Right ventricle myocardium superior (tissue), 1 donor: ENCODE measurements at places on chromosomes 2 and 18.
A peak's percentile ranks its signal among the peaks of the same experiment; 100 is the strongest.

GRCh38 chr2:207385903-207386302 is 143.9 kb upstream of the CREB1 start:
- DNase-seq, result no peak

DNA sequence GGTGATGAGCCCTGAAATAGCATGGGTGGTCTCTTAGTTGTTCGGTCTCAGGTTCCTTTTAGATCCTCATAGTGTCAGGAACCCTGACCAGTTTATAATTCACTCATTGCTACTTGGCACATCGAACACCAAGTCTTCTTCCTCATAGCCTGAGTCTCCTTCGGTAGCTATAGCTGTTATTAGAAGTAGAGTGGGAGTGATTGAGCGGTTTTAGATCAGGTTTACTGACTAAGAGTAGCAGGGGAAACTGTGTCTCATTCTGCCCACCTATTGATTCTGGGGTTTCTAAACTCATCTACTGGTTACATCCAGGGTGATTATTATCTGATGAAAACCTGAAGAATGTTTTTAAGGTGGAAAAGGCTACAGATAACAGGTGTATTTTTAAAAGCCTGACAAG is 114.6 kb downstream of the SETBP1 start:
- DNase-seq, result no peak

GRCh38 chr2:60489289-60489688 is 64.2 kb downstream of the BCL11A start:
- DNase-seq, result peak; percentile 76

DNA sequence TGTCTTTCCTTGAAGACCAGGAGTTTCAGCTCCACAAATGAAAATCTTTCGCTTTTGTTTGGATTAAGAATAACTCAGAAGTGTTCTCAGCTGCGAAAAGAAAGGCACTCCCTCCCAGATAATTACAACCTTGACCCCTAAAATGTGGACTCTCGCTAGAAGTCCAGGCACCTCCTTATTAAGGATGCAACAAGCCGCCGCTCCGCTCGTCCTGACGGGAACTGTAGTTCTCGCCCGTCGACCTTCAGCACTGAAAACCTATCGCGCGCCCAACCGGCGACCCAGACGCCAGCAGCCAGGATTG is 559 bp downstream of the IMMT start:
- peak; percentile 98 for DNase-seq

GRCh38 chr2:206423147-206423546 is 20.2 kb upstream of the ADAM23 start:
- no peak for DNase-seq

- no peak for DNase-seq
Measured at GRCh38 chr2:83238111-83238510, 1221.0 kb downstream of the SUCLG1 start.

DNA sequence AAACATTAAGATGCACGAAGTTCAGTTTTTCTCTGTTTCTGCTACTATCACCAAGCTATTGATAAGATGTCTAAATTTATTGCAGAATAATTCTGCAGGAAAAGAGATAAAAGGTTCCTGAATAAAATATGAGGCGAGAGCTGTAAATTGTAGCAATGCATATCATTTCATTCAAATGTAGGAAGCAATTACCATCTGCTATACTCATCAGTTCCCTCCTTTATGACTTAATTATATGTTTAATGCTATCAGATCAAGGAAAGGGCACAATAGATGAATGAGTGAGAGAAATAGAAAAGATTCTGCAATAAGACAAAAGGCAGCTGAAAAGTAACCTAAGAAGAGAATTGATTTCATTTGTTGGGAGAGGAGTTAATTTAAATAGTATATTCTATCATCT is 108.2 kb upstream of the GALNT5 start:
- DNase-seq, result no peak

DNA sequence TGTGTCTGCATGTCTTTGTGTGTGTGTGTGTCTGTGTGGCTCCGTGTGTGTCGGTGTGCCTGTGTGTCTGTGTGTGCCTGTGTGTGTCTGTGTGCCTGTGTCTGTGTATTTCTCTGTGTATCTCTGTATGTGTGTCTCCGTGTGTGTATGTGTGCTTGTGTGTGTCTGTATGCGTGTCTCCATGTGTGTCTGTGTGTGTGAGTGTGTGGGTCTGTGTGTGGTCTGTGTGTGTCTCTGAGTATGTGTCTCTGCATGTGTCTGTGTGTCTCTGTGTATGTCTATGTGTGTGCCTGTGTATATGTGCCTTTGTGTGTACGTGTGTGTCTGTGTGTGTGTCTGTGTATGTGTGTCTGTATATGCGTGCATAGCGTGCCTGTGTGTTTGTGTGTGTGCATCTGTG is 45.2 kb downstream of the MYCN start:
- DNase-seq, result no peak

DNA sequence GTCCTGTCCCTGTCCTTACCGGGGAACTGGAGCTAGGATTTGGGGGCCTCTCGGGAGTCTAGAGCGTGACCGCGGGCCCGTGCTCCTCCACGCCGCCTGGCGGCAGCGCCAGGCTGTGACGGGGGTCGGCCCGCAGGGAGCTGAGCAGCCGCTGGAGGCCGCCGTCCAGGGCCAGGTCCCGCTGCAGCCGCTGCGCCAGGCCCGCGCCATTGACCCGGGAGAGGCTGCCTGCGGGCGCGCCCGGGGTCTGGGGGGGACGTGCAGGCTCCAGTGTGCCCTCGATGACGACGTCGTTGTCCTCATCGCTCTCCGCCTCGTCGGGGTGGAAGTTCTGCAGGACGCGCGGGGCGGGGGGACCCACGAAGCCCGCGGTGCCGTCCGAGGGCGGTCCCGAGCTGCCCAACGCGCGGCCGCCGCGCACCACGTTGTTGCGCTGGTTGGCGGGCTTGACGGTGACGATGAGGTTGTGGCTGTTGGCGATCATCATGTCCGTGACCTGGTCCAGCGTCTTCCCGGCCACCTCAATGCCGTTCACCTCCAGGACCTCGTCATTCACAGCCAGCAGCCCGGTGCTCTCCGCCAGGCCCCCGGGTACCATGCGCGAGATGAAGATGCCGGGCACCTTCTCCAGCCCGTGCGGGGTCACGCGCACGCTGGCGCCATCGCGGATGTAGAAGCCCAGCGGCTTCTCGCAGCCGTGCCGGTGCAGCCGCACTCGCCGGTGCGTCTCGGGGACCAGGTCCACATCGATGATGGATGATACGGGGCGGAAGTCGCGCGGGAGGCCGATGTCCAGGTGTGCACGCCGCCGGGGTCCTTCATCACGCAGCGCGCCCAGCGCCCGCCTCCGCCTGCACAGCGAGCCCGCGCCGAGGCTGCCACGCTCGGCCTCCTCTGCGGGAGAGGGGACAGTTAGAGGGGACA is 50.9 kb downstream of the ADNP2 start:
- peak; percentile 61 for DNase-seq

DNA sequence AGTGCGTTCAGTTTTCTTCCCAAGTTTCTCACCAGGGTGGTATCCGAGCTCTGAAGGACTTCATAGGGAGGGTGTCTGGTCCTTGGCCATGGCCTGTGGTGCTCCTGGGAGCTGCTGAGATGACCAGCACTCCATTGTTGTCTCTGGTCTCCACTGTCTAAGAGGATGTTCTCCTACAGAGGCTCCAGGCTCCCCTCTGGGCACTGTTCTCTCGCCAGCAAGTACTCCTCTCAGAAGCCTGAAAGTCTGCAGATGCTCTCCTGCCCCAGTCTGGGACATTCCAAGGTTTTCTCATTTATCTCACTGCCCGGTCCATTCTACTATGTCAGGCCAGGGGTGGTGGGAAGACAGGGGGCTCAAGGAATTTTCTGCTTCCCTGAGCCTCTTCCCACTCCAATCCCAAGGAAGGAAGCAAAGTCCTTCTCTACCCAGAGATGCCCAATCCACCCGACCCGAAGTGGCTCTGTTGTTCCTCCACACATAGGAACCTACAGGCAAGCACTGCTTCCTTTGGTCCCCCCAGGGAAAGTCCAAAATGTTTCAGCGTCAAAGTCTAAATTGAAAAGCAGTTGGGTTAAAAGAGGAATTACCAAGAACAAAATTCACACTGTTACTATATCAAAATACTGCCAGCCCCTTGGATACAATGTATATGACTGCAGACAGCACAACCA is 110.5 kb downstream of the GYPC start:
- DNase-seq, result no peak

- DNase-seq, result no peak
Measured at GRCh38 chr2:54603796-54604195, 119.7 kb upstream of the EML6 start.

DNA sequence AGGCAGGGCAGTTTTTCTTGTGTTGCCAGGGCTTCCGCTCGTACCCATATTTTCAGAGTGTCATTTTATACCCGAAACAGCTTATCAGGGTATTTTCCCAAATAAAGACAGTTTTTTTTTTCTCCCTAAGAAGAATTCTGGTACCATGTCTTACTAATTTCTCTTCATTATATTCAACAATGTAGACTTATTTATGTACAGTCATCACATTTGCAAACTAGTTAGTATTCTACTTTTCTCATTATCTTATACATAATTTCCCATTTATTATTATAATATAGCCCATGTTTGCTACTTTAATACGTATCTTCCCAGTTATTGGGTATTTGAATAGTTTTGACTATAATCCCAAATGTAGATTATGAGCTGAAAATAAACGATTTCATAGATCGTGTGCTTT is 36.5 kb upstream of the PAIP2B start:
- no peak for DNase-seq

GRCh38 chr2:128317181-128317898 is 1.3 kb downstream of the HS6ST1 start:
- DNase-seq, result no peak

GRCh38 chr2:20566331-20566730 is 84.6 kb downstream of the HS1BP3 start:
- no peak for DNase-seq

GRCh38 chr2:61793389-61793836 is 60.4 kb downstream of the FAM161A start:
- peak; percentile 61 for DNase-seq

DNA sequence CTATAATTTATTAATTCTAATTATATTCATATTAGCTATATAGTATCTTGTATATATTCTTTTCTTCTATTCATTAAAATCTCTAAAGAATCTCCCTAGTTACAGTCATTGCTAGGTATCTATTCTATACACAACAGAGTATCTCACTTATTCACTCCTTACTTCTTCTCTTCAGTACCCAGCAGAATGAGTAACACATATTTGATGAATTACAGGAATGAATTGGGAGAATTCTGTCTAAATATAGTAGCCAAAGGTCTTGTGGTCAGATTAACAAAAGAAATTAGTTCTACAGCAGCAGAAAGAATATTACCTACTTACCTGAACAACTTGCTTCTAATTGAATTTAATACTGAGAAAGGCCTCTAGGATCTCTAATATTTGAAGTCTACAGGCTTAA is 758.0 kb upstream of the ZEB2 start:
- DNase-seq, result no peak

GRCh38 chr18:37484983-37485834 is 80.4 kb downstream of the CELF4 start:
- DNase-seq, result no peak

- no peak for DNase-seq
Measured at GRCh38 chr2:162520959-162521358, 177.0 kb downstream of the GCA start.

- no peak for DNase-seq
Measured at GRCh38 chr2:160257041-160257742, 57.1 kb upstream of the ITGB6 start.

DNA sequence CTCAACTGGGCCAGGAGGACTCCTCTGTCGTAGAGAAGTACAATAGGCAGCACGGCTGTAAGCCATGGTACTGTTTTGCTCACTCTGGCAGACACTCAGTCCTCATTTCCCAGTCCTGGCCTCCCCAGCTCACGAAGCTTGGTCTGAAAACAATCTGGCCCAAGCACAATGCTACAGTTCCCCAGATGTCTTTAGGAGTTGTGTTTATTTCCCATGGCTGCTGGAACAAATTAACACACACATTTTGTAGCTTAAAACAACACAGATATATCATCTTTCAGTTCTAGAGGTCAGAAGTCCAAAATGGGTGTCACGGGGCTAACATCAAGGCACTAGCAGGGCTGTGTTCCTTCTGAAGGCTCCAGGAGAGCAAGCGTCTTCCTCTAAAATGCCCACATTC is 13.0 kb downstream of the FABP1 start:
- no peak for DNase-seq

DNA sequence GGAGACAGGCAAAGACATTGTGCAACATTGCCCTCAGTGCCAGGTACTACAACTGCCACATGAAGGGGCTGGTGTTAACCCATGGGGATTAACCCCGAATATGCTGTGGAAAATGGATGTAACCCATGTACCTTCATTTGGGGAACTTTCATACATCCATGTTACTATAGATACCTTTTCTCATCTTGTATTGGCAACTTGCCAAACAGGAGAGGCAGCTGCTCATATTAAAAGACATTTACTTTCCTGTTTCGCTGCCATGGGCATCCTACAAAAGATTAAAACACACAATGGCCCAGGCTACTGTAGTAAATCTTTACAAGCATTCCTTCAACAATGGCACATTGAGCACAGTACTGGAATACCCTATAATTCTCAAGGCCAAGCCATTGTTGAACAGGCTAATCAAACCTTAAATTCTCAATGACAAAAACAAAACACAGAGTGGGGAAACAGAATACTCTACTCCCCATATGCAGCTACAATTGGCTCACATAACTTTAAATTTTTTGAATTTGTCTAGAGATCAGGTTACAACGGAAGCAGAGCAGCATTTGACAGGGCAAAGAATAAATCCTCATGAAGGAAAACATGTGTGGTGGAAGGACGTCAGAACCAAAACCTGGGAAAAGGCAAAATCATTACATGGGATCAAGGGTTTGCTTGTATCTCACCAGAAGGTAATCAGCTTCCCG is 1723.5 kb upstream of the LRRTM1 start:
- DNase-seq, result no peak

DNA sequence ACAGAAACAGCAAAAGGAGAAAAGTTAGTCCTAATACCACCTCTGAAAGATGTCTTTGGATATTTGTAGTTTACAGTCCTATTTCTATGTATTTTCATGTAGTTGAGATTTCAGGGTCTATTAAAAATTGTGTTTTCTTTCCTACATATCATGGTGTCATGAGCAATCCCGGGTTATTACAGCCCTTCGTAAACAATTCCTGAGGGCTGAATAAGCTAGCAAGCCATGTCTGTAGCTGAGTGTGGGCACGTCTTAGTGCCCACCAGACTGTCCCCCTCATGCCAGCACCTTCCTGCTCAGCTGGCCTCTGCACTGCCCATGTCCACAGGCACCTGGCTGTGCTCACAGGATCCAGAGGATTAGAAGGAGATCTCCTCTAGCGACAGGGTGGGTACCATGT is 60.6 kb downstream of the CTIF start:
- DNase-seq, result peak; percentile 21

DNA sequence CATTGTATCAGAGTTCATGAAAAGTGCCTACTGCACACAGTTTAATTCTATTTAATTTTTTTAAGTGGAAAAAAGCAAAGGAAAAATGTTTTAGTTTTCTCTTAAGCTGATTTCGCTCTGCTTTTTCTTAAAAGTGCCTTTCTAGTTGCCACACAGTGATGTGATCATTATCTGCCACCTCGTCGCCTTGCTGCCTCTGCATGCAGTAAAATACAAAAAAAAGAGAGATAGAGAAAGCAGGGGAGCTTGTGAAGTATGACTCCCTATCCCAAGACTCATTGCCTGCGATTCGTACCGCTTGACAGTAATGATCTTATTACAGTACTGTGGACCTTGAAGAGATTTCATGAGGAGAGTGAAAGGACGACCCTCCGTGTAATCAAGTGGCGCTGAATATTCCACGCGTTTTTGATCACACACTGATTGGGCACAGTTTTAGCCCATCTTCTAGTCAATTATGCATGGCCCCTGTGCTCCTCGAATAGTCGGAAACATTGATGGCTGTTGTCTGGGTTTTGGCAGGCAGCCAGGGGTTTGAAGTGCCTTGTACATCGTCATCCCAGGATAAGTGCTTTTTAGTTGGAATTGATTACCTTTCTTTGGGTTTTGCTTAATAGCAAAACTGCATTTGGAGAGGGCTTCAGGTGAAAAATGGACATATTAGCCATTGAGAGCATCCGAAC is 188.3 kb downstream of the GBX2 start:
- DNase-seq, result no peak
